ENCODE measurements at places on chromosomes 1 and 21.

- DNase-seq = no peak
Measured at GRCh38 chr1:239178961-239179360, 207.4 kb upstream of the CHRM3 start.

DNA sequence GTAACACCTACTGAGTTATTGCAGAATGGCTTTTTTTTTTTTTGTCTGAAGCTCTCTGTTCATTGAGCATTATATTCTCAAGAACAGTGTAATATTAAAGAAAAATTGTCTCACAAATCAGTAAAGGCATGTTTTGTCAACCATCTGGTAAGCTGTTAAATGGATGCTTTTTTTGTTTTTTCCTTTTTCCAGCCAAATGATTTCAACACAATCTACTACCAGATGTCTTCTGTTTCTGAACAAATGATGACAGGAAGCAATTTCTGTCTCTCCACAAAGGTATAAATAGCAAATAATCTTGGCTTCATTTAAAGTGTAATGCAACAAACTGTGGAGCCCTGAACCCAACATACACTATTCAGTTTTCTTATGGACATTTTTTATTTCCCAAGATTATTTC, 78.6 kb upstream of the RGS2 start:
- no peak for DNase-seq

- DNase-seq = no peak
Measured at GRCh38 chr1:158813164-158813563, 18.0 kb upstream of the MNDA start.

GRCh38 chr1:43796111-43796581, 88.8 kb downstream of the ST3GAL3 start:
- no peak for DNase-seq

DNA sequence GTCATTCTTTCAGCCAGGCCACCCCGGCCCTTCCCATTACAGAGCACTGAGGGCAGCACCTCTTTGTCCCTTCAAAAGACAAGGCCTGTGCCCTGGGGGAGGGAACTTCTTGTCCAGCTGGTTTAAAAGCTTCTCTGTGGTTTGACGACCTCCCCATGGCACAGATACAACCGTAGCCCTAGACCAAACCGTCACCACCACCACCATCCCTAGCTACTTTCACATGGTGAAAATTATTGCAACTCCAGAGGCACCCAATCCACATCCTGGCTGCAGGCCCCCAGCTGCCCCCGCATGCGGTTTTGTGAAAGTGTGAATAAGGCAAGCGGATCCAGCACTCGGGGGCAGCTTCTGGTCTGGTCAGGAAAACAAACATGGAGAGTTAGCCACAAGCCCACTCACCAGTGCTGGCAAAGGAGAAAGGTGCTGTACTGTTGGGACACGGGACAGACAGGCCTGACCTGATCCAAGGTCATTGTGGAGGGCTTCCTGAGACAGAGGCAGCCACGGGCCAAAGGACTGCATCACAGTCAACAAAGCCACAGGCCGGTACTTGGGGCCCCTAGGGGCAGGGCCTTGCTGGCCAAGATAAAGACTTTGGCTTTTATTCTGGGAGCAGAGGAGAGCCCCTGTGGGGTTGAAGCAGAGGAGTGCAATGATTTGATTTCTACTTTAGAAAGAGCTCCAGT, 31.2 kb downstream of the CDCA8 start:
- no peak for DNase-seq

- DNase-seq = no peak
Measured at GRCh38 chr1:86866665-86867064, 47.3 kb downstream of the SELENOF start.

DNA sequence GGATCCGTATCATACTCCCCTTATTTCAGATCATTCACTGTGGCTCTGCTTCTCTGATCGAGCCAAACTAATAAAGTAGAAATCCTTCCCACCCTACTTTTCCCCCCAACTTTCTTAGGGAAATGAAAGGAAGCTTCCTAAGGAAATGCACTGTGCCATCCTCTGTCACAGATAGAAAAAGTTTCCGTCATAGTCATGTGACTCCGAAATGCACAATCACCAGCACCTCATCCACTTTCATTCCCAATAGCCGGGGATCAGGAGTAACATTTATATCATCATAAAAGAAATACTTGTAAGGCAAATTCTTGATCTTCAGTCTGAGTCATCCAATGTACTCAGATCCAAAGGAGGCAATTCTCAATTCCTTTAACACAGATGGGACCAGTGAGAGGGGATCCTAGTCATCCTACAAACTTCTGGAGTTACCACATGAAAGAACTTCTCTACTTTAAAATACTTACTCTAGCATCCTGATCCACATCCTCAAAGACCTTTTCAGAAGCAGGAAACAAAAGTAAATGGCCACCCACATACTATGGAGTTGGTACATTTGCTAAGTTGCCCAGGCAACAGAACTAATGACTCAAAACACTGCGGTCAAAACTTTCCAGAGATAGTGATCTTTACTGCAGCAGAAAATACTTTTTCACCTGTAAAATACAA, 97.8 kb upstream of the ZC3H11B start:
- DNase-seq = no peak
